ENCODE measurements at places on chromosomes 2 and 18. TPM values are rescaled to one million over a fixed set of nuclear protein-coding genes. Genes with fewer than 3 reads are reported as not detected.

Gene PDE11A
- total RNA-seq, result 0.78 TPM

Gene ARHGAP28
- 8.6 TPM for total RNA-seq

Gene PSMA8
- not detected for total RNA-seq

Gene ASPRV1
- total RNA-seq, result 1.9 TPM

Gene ACADL
- total RNA-seq, result 32.8 TPM

All from aorta (tissue), 5 donors.